Activated naive CD4-positive, alpha-beta T cell treated with anti-CD3 and anti-CD28 coated beads, Interleukin-2, amount 10 ng/mL, durations not matched to agents 7 days and 5 days (primary cell): ENCODE measurements at places on chromosomes 2 and 18.

DNA sequence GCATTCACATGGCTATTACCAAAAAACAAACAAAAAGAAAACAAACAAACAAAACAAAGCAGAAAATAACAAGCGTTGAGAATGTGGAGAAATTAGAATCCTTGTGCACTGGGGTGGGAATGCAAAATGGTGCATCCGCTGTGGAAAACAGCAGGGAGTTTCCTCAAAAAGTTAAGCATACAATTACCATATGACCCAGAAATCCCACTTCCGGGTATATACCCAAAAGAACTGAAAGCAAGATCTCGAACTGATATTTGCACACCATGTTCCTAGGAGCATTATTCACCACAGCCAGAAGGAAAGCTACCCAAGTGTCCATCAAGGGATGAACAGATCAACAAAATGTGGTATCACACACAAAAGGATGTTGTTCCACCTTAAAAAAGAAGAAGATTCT is 17.9 kb upstream of the TEX51 start:
- H3K27ac ChIP-seq, result no peak overlapping the region
- H3K27me3 ChIP-seq, result peaks cover 6% of the 10 kb centered on the region
- H3K36me3 ChIP-seq, result no peaks in the 10 kb centered on the region
- DNase-seq, result no peak
- H3K4me1 ChIP-seq, result no peaks in the 10 kb centered on the region

DNA sequence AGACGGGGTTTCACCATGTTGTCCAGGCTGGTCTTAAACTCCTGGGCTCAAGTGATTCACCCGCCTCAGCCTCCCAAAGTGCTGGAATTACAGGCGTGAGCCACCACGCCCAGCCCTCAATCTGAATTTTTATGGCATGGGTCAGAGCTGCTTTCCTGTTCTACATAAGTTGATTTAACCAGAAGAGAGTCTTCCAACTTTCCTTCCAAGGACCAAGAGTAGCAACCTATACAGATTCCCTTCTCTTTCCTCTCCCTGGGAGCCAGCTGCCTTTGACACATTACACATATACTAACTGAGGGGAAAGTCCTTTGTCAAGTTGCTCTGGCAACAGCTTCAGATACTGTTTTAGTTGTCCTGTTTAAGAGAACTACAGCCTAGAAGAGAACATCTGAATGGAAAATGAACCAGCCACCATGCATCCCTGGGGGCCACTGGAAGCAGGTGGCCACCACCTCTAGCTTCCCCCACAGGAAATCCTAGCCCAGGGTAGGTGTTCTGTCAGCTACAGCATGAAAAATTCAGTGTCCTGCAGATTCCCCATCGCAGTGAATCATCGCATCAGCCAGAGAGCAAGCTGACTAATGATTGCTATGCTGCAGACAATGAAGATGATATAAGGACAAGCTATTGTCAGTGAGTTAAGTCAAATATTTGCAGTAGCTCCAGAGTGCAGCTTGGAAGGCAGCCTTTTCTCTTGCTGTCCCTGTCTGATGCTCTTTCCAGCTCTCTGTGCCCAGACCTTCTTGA is 62.9 kb downstream of the POMC start:
- DNase-seq, result no peak
- H3K4me3 ChIP-seq, result no peak overlapping the region
- no peak overlapping the region for H3K27ac ChIP-seq
- H3K36me3 ChIP-seq, result no peaks in the 10 kb centered on the region
- H3K27me3 ChIP-seq, result peaks cover 21% of the 10 kb centered on the region

DNA sequence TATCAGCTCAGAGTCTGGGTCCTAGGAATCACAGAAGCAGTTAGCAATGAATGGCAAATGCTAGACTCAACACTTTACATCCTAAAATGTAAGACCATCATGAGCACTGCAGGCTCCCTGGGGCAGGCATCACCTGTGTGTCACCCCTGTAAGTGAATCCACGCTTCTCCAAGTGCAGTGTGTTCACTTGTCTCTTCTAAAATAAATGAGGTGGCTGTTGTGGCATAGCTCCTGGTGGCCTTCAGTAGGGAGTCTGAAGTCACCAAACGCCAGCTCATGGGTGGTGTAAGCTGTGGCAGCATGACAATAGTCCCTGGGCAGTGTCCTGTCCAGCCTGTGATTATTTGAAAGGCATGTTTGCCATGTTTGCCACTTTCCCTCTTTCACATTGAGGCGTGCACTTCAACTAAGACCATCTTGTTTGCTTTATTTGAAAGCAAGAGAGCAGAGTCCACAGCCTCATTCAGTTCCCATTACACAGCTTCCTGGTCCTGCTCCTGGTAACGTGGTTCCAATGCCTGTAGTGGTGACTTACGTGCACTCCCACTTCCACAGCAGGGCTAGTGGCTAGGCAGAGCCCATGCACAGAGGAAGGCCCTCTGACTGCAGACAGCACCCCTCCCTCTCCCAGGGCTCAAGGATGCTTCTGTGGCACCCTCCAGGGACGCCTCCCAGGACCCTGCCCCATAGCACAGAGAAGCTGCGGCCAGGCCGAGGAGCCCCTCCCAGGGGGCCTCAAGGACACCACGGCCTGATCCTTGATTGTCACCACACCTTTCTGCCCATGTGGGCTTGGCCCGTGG is 24.3 kb downstream of the COA5 start:
- H3K27me3 ChIP-seq, result no peaks in the 10 kb centered on the region
- H3K4me1 ChIP-seq, result peaks cover 6% of the 10 kb centered on the region
- no peak for DNase-seq
- H3K27ac ChIP-seq, result no peak overlapping the region
- peaks cover 66% of the 10 kb centered on the region for H3K36me3 ChIP-seq

GRCh38 chr2:237160271-237160919 is 74.7 kb downstream of the COPS8 start:
- H3K4me3 ChIP-seq, result no peak overlapping the region
- DNase-seq, result no peak
- H3K4me1 ChIP-seq, result peaks cover 14% of the 10 kb centered on the region
- no peaks in the 10 kb centered on the region for H3K36me3 ChIP-seq

- H3K4me1 ChIP-seq, result peaks cover 66% of the 10 kb centered on the region
- H3K36me3 ChIP-seq, result peaks cover 10% of the 10 kb centered on the region
- peak overlapping the region; percentile 54 for H3K4me3 ChIP-seq
- peak overlapping the region; percentile 94 for H3K27ac ChIP-seq
- peaks cover 44% of the 10 kb centered on the region for H3K27me3 ChIP-seq
- DNase-seq, result peak; percentile 86
Measured at GRCh38 chr18:8754995-8755960, 49.9 kb downstream of the MTCL1 start.

- no peaks in the 10 kb centered on the region for H3K36me3 ChIP-seq
- DNase-seq, result no peak
- peaks cover 1% of the 10 kb centered on the region for H3K4me1 ChIP-seq
- H3K27ac ChIP-seq, result no peak overlapping the region
- no peak overlapping the region for H3K4me3 ChIP-seq
Measured at GRCh38 chr2:47373747-47374146, 29.2 kb upstream of the MSH2 start.

DNA sequence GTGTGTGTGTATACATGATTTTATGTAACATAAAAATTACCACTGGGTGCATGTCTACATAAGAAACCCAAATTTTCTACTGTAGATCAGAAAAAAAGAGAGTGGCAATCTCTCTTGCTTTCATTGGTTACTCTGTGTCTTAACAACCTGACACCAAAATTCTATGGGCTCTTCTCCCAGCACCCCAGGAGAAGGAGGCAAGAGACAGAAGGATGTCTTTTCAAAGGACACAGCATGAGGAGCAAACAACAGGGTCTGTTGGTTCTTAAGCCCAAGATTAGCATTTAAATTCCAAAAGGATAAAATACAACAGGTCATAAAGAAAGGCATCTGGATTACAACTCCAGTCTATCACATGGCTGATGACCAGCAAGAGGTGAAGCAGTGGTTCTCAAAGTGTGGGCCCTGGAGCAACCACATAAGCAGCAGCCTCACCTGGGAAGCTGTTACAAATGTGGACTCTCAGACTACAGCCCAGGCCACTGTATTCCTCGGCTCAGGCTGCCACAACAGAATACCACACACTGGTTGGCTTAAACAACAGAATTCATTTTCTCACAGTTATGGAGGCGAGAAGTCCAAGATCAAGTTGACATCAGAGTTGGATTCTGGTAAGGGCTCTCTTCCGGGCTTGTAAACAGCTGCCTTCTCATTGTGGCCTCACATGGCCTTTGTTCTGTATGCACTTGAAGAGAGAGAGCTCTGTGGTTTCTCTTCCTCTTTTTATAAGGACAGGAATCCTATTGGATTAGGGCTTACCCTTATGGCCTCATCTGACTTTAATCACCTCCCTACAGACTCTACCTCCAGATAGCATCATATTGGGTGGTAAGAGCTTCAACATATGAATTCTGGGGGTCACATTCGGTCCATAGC is 79.8 kb upstream of the RNF152 start:
- no peaks in the 10 kb centered on the region for H3K27me3 ChIP-seq
- H3K4me3 ChIP-seq, result no peak overlapping the region
- H3K36me3 ChIP-seq, result no peaks in the 10 kb centered on the region
- peak overlapping the region; percentile 30 for H3K27ac ChIP-seq
- H3K4me1 ChIP-seq, result peaks cover 14% of the 10 kb centered on the region

GRCh38 chr2:236168110-236169080 is at the start of gene GBX2:
Gene GBX2 (minus strand): TSS chr2:236168386. CDS start chr2:236167971, 415 bp downstream.
- H3K4me1 ChIP-seq, result peaks cover 5% of the 10 kb centered on the region
- H3K4me3 ChIP-seq, result no peak within 1 kb of the TSS
- peak within 1 kb of the TSS; percentile 81 for H3K27ac ChIP-seq

DNA sequence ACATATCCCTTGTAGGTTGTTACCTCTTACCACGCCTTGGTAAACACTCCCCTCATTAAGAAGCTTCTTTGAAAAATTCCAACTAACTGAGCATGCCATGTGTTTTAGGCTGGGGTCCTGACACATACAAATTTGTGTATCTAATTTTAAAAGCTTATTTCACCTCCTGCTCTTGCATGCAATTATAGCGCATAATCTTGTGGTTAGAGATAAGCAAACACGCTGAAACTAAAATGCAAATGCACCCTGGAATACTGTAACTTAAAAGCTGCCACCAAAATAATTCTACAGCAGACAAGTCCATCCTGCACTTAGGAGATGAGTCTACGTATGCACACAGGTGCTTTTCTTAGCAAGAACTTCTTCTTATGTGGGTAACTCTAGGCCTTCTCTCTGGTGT is 990.2 kb downstream of the TSN start:
- no peak for DNase-seq
- H3K4me1 ChIP-seq, result no peaks in the 10 kb centered on the region
- H3K36me3 ChIP-seq, result no peaks in the 10 kb centered on the region
- H3K4me3 ChIP-seq, result no peak overlapping the region
- H3K27ac ChIP-seq, result no peak overlapping the region

DNA sequence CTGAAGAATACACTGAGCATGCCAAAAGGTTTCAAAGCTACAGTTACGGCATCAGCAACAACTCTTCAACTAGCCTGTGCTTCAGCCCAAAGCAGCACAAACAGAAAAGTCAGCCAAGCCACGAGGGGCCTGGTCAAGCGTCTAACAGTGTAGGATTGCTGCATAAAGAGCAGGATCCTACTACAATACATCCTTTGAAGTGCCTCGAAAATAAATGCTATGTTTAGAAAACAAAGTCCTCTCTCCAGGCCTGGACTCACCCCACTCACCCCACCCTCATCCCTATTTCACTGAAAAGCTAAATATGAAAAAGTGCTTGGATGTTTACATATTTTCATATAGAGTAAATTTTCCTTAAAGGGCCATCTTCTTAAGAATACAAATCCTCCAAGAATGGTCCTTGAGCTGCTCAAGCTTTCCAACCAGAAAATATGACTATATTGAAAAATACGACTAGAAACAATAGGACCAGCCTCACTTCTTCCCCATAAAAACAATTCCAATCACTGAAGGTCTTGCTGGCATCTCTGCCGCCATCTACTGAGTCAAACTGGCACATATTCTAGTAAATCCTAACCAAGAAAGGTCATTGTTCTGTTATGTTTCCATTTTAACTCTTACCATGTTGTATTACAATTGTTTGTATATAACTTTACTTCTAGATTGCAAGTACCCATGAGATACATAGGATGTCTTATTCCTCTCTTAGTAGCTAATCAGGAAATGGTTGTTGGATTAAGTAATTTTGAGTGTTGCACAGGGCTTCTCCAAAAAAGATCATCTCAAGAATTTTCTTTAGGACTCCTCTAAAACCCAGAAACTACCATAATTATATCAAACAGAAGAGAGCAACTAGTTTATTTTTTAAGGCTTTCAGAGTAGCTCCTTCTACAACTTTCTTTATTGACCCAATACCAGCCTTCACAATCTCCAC is 63.6 kb downstream of the CLHC1 start:
- H3K27ac ChIP-seq, result no peak overlapping the region
- no peak overlapping the region for H3K4me3 ChIP-seq
- H3K27me3 ChIP-seq, result no peaks in the 10 kb centered on the region
- peak; percentile 57 for DNase-seq
- no peaks in the 10 kb centered on the region for H3K36me3 ChIP-seq

GRCh38 chr2:86518481-86518880 is 44.8 kb downstream of the CHMP3 start:
- no peaks in the 10 kb centered on the region for H3K4me1 ChIP-seq
- H3K4me3 ChIP-seq, result no peak overlapping the region
- peaks cover 8% of the 10 kb centered on the region for H3K36me3 ChIP-seq

DNA sequence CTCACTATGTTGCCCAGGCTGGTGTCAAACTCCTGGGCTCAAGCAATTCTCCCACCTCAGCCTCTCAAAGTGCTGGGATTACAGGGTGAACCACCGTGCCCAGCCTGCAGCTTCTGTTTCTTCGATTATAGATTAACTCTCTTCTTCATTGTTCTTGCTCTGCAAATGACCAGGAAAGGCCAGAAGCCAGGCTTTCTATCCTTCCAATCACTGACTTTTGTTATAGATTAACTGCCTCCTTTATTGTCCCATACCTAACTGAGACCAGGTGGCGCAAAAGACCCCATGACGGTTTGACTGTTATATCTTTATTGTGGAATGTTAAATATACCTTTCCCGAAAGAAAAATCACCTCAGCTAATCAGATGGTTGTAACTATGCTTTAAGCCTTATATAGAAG is 196.9 kb downstream of the MREG start:
- peaks cover 13% of the 10 kb centered on the region for H3K4me1 ChIP-seq
- H3K36me3 ChIP-seq, result no peaks in the 10 kb centered on the region
- no peak overlapping the region for H3K27ac ChIP-seq
- DNase-seq, result no peak
- no peak overlapping the region for H3K4me3 ChIP-seq

DNA sequence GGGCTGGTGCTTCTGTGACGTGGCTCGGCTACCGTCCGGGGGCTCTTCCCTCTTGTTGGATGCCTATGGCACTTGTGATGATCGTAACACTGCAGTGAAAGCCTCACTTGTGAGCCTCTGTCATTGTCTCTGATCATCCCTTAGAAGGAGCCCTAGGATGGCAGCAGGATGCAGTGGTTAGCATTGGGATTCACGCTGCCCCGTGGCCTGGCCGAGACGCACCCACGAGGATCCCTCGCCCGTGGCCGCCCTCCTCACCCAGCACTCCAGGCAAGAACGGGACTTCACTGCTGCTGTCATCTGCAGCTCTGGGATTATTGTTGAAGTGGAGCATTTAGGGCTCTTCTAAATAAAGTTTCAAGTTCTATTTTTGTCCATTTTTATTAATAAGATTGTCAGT is 46.8 kb upstream of the CTDP1 start:
- no peak overlapping the region for H3K27ac ChIP-seq
- no peaks in the 10 kb centered on the region for H3K4me1 ChIP-seq
- peaks cover 13% of the 10 kb centered on the region for H3K27me3 ChIP-seq
